T-helper 1 cell treated with Interleukin-12 subunit alpha and Interleukin-12 subunit beta and Interleukin-4 antibody, amounts not matched to agents 30 ng/mL and 1 ng/mL, for 36 hours (primary cell): ENCODE measurements at places on chromosomes 13 and 19. TPM values are rescaled to one million over a fixed set of nuclear protein-coding genes. Genes with fewer than 3 reads are reported as not detected.

The ZNF540 gene
- total RNA-seq, result 0.44 and 0.93 TPM in 2 replicates

The SULT2A1 gene
- total RNA-seq, result not detected in 2 replicates

The SLC10A2 gene
- not detected in 2 replicates for total RNA-seq

The PPM1N gene
- total RNA-seq, result 1.0 and 1.4 TPM in 2 replicates

The ANGPTL8 gene
- total RNA-seq, result not detected in 2 replicates

The SYNE4 gene
- total RNA-seq, result 2.6 and 2.7 TPM in 2 replicates

The MBD3L3 gene
- total RNA-seq, result not detected in 2 replicates

The ZNF345 gene
- 4.8 and 5.7 TPM in 2 replicates for total RNA-seq

The OVOL3 gene
- total RNA-seq, result not detected in 2 replicates

The IL17D gene
- not detected in 2 replicates for total RNA-seq

The FBXL3 gene
- 42.1 and 42.8 TPM in 2 replicates for total RNA-seq

The TEX101 gene
- not detected in 2 replicates for total RNA-seq

The TLE6 gene
- total RNA-seq, result 0.54 and 1.1 TPM in 2 replicates

The FPR2 gene
- total RNA-seq, result not detected in 2 replicates

The ADGRE1 gene
- 15.0 and 15.2 TPM in 2 replicates for total RNA-seq

The NRTN gene
- total RNA-seq, result 0.32 and 0.64 TPM in 2 replicates

The CFD gene
- total RNA-seq, result 1.0 and 1.2 TPM in 2 replicates

The PLEKHF1 gene
- 52.0 and 53.1 TPM in 2 replicates for total RNA-seq

The LNX2 gene
- total RNA-seq, result 6.5 and 7.0 TPM in 2 replicates

The ZNF221 gene
- total RNA-seq, result 0.61 and 0.76 TPM in 2 replicates

The PSG1 gene
- not detected in 2 replicates for total RNA-seq

The C3 gene
- 8.3 and 8.9 TPM in 2 replicates for total RNA-seq

The CGB1 gene
- not detected in 2 replicates for total RNA-seq

The TTC9B gene
- not detected in 2 replicates for total RNA-seq

The ZNF223 gene
- total RNA-seq, result not detected in 2 replicates

The ZNF534 gene
- total RNA-seq, result not detected in 2 replicates

The MEDAG gene
- not detected in 2 replicates for total RNA-seq

The MEIOSIN gene
- not detected in 2 replicates for total RNA-seq

The IGFL2 gene
- not detected in 2 replicates for total RNA-seq

The RGL3 gene
- not detected in 2 replicates for total RNA-seq

The FBXO17 gene
- total RNA-seq, result 0.22 TPM in 1 of 2 replicates, not detected in the other

The GPR4 gene
- not detected in 2 replicates for total RNA-seq

The FAM216B gene
- not detected in 2 replicates for total RNA-seq

The COL4A2 gene
- total RNA-seq, result 0.37 and 0.73 TPM in 2 replicates

The CEACAM1 gene
- total RNA-seq, result 40.3 and 42.6 TPM in 2 replicates

The KLHL1 gene
- total RNA-seq, result not detected in 2 replicates

The SCN1B gene
- total RNA-seq, result 0.24 and 0.69 TPM in 2 replicates

The EPS8L1 gene
- 4.1 and 4.2 TPM in 2 replicates for total RNA-seq

The GPATCH1 gene
- 13.5 and 14.0 TPM in 2 replicates for total RNA-seq

The FUZ gene
- 10.0 and 11.7 TPM in 2 replicates for total RNA-seq

The ELAVL3 gene
- total RNA-seq, result not detected in 2 replicates

The ZNF790 gene
- total RNA-seq, result 5.7 and 6.6 TPM in 2 replicates

The GRK1 gene
- 0.05 TPM in 2 replicates for total RNA-seq

The C1QTNF9B gene
- not detected in 2 replicates for total RNA-seq

The KRTDAP gene
- total RNA-seq, result not detected in 2 replicates

The NMRK2 gene
- total RNA-seq, result not detected in 2 replicates

The RGS9BP gene
- 0.15 TPM in 1 of 2 replicates, not detected in the other for total RNA-seq

The LAIR2 gene
- 12.0 and 16.2 TPM in 2 replicates for total RNA-seq

The CEACAM3 gene
- not detected in 2 replicates for total RNA-seq

The CNFN gene
- not detected in 2 replicates for total RNA-seq

The NAXD gene
- total RNA-seq, result 27.1 and 27.2 TPM in 2 replicates

The CYSLTR2 gene
- total RNA-seq, result 1.3 and 1.8 TPM in 2 replicates

The ATP12A gene
- 0.42 and 0.51 TPM in 2 replicates for total RNA-seq

The NLRP7 gene
- 0.12 and 0.20 TPM in 2 replicates for total RNA-seq

The ACER1 gene
- total RNA-seq, result 0.76 and 0.81 TPM in 2 replicates

The PCDH9 gene
- 0.07 and 0.10 TPM in 2 replicates for total RNA-seq

The MYBPC2 gene
- total RNA-seq, result 0.44 and 0.76 TPM in 2 replicates

The LIM2 gene
- total RNA-seq, result not detected in 2 replicates
